Stimulated activated CD4-positive, alpha-beta T cell treated with anti-CD3 and anti-CD28 coated beads, Interleukin-4, amount 100 ng/mL, for 24 hours (primary cell): ENCODE measurements at places on chromosomes 7 and 10.

DNA sequence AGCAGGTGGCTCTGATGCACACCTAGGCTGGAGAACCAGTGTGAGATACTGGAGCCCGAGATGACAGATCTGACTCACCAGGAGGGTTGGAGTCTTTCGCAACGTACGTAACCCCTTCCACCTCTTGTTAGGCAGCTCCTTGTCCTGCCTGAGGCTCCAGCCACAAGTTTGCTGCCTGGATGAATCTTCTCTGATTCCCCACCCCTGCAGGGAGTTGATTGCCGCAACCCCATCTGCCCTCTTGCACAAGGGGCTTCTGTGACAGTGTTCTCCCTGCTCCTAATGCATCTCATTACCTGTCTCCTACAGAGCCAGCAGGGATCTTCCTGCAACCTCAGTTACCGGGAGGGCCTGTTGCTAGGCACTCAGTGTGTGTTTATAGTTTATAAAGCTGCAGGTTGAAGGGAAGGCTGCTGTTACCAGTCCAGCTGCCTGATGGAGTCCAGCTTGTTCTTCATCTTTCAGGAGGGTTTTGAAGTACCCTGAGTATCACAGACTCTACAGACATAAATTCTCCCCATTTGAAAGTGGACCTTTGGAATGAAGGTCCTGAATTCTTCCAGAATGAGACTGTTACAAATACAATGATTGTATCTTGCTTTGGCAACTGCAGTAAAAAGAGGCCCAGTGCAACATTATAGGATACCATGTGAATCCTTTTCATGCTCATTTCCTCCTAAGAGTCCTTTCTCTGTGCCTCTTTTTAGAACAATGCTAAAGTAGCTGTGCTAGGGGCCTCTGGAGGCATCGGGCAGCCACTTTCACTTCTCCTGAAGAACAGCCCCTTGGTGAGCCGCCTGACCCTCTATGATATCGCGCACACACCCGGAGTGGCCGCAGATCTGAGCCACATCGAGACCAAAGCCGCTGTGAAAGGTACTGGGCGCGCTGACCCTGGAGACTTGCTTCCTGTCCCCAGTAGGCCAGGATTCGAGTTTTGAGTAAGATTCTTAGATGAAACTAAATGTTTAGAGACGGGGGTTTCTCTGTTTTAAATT is 6.5 kb downstream of the MDH2 start:
- no peak for DNase-seq

DNA sequence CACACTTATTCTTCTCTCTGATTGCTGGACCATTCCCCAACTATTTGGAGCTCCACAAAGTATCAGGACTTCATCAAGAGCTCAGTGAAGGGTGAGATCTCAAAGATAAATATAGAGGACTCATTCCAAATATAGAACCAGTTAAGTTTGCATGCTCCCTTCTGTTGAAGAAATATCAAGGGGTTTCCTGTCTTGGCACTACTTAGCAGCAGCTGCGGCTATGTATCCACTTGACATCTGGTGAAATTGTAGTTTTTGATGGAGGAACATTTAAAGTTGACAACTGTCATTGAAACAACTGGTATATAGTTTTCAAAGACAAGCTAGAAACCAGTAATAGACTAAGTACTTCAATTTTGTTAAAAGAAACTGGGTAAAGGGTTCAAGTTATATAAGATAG is 1.0 kb upstream of the SPAG6 start:
- DNase-seq = no peak

GRCh38 chr10:112389271-112389822 is 15.4 kb downstream of the ACSL5 start:
- DNase-seq = peak; percentile 69

GRCh38 chr10:35415505-35415904 is 79.2 kb downstream of the CCNY start:
- DNase-seq = no peak

DNA sequence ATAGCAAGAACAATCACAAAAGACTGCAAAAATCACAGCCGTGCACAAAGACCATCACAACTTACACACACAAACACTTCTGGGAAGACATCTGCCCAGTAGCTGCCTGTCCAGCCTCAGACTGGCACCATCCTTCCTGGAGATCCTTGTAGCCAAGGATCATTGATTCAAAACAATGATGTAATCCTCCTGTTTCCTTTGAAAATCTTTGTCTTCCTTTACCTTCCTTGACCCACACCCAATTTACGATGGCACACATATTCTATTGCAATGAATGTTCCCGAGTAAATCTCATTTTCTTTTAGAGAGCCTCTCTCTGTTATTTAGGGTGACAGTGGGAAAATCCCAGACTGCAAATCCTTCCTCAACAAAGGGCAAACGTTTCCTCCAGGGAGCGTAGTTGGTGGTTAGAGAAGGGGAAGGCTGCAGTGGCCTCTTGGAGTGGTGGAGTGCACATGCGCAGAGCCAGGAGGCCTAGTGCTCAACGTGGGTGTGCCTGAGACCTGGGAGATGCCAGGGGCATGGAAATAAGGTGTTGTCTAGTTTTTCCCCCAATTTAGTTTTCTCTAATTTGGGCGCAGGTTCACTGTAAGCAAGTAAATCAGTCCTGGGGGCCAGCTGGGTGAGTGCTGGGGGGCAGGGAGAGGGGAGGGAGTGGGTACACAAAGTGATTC is 3.1 kb upstream of the INPP5A start:
- DNase-seq = no peak

GRCh38 chr10:103637927-103638557 is 144.5 kb downstream of the NEURL1 start:
- no peak for DNase-seq

DNA sequence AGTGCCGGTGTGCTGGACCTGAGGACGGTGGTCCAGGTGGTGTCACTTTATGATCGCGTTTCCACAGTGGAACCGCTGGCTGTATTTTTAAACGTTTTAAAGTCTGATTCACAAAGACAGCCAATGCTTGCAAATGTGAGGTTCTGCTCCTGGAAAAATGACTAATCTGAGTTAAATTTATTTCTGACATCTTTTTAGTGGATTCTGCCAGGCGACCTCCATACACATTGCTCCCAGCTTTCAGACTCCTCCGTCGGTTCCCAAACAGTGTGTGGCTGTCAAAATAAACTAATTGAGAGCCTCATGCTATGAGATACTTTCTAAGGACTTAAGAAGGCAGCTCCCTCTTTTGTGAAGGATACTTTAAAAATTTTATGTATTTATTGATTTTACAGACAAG is 12.7 kb upstream of the TTYH3 start:
- no peak for DNase-seq

DNA sequence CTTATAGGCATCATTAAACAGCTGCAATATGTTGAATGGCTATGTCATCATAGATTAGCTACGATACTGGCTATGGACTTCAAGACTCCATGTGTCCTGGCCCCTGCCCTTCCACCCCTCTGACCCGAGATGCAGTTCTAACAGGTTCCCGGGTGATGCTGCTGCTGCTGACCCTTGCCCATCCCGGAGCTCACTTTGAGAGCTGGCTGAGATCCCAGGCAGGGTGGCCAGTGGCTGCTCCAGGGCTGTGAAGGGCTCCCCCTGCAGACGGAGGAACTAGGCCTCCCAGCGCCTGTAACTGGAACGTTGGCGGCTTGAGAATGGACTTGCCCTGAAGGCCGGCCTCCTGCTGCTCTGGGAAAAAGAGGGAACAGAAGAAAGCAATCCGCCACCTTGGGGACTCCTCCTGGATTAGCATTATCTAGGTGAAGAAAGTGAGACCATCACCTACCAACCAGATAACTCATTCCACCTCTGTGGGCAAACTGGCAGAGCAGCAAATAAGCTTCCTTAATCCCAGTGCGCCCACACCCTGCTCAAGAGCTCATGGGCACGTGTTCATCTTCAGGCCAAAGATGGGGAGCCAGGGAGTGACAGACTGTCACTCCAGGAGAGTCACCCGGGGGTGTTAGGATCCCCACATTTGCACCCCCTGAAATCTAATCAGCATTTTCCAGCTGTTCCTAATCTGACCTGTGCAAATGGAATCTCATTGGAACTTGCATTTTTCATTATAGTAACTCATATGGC is 56.8 kb downstream of the PARP12 start:
- DNase-seq = no peak

GRCh38 chr10:110311357-110311949 is 6.7 kb upstream of the SMNDC1 start:
- peak; percentile 41 for DNase-seq

DNA sequence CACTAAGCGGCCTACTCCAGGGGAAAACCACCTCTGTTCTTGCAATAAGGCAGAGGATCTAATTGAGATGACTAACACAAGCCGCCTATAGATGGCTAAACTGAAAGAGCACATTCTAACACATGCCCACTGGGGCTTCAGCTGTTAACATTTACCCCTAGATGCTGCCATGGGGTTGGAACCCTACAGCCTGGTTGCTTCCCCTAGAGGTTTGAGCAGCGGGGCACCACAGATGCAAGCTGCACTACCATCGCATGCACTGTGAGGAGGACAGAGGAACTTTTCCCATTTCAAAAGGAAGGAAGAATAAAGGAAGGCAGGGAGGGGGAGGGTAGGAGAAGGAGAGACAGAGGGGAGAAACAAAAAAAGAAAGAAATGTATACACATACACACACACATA is 465.8 kb upstream of the PCDH15 start:
- DNase-seq = no peak

GRCh38 chr10:11478807-11479206 is 132.6 kb downstream of the USP6NL start:
- no peak for DNase-seq

DNA sequence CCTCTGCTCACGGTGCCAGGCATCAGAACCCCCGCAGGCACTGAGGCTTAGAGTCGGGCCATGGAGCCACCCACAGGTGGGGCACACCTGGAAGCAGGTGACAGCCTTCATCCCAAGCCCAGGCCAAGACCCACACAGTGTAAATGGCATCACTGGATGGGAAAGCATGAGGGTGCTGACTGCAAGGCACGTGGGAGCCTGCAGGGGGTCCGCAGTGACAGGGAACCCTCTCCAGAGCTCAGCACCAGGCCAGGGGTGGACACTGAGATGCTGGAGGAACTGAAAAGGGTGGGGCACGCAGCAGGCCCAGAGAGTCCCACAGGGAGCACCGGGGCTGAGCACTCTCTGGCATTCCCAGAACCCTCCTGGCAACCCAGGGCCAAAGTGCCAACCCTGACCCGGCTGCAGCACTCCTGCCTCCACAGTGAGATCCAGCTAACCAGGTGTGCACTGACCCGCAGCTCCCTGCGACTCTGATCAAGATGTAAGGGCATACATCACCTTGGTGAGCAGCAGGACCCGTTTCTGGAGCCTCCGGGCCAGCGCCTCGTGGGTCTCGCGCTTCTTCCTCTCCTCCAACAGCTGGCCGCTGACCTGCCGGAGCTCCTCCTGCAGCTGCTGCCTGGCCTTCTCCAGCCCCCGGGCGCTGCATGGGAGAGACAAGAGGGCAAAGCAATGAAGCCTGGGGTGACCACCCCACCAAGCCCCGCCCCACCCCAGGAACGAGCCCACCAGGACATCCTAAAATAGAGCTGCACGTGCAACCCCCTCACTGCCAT is 163.9 kb downstream of the MAD1L1 start:
- no peak for DNase-seq

DNA sequence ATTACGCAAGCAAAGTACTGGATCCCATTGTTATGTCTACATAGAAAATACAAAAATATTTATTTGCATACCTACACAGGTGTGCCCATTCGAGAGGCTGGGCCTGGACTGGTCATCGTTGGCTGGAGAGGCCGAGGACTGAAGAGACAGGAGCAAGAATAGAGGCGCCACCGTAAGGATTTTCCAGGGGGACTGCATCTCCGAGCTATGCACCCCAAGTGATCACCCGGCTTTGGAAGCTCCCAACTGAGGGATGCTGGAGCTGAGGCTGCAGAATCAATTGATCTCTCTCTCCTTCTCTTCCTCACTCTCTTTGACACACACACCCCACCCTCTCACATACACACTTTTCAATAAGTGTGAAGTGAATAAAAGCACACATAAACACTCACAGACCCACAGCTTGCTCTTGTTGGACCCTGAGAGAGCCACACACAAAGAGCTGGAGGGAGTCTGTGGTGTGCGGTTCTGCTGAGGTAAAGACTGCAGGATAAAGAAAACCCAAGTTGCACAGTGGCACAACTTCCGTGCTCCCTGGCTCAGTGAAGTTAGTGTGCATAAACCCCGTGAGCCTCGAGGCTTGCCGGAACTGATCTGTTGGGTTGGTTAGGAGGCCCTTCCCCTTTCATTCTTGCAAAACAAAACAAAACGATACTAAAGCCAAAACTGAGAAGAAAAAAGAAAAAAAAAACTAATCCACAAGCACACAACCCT is at the start of gene AOAH:
AOAH (minus strand) TSS at position 544 of the 714 bp plus-strand sequence; CDS start at position 198, 346 bp downstream.
- peak; percentile 67 for DNase-seq

- DNase-seq = no peak
Observed at GRCh38 chr7:102061354-102061945, 225.2 kb upstream of the SH2B2 start.

DNA sequence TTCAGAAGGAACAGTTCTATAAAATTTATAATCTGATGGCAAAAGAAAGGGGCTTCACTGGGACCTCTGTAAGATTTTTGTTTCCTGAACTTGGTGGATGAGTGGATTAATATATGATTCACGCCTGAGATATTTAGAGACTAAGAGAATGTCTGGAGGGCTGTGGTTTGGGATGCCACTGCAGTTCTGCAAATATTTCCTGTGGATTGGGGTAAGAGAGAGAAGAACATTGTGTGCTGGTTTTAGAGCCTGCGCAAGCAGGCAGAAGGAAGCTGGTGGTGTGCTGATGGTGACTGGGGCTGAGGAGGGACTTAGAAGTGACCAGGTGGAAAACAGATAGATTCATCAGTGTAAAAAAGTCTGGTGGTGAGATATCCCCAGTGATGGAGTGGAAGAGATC is 87.0 kb downstream of the SUGCT start:
- DNase-seq = no peak

DNA sequence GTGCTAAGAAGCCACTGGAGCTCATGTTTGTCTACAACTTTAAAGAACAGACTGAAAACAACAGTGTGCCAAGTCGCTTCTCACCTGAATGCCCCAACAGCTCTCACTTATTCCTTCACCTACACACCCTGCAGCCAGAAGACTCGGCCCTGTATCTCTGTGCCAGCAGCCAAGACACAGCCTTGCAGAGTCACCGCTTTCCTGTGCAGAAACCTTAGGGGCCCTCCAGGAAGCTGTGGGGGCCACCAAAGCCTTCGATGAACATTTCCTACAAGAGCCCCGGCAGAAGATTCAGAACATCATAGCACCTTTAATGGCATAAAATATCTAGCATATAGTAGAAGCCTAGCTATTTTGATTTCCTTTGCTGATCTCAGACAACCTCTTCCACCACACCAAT is 88.0 kb upstream of the PRSS58 start:
- DNase-seq = no peak

GRCh38 chr7:22885797-22886261 is 63.2 kb upstream of the TOMM7 start:
- peak; percentile 74 for DNase-seq

- DNase-seq = no peak
Observed at GRCh38 chr10:33418301-33418700, 83.8 kb upstream of the NRP1 start.

DNA sequence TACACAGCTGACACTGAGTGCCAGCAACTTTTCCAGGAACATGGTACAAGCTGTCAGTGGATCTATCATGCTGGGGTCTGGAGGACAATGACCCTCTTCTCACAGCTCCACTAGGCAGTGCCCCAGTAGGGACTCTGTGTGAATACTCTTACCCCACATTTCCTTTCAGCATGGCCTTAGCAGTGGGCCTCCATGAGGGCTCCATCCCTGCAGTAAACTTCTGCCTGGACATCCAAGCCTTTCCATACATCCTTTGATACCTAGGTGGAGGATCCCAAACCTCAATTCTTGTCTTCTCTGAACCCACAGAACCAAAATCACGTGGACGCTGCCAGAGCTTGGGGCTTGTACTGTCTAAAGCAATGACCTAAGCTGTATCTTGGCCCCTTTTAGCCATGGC is 116.8 kb downstream of the IQUB start:
- no peak for DNase-seq
